Activated naive CD8-positive, alpha-beta T cell treated with anti-CD3 and anti-CD28 coated beads, Interleukin-2, amount 50 U/mL, for 24 hours (primary cell): ENCODE measurements at places on chromosomes 5 and 9.

- DNase-seq = no peak
These were observed 72.3 kb upstream of the TNPO1 start for GRCh38 chr5:72744136-72744535.

GRCh38 chr9:137110147-137110910, 4.2 kb downstream of the DPP7 start:
- no peak for DNase-seq

DNA sequence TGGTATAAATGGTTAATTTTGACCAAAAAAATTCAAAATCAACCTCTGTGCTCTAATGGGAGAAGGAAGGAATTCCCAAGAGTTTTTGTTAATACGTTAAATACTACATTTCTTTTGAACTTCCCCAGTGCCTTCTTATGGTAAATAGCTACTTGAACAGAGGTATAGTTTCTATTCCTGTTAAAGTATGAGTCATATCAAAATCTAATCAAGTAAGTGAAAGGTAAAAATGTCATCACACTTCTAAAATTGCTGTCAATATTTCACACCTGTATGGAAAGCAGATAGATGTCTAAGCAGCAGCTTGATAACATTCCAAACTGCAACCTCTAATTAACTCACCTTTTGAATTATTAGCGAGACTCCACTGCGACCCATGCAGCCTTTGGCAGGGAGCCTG, 214.1 kb upstream of the MEF2C start:
- no peak for DNase-seq

DNA sequence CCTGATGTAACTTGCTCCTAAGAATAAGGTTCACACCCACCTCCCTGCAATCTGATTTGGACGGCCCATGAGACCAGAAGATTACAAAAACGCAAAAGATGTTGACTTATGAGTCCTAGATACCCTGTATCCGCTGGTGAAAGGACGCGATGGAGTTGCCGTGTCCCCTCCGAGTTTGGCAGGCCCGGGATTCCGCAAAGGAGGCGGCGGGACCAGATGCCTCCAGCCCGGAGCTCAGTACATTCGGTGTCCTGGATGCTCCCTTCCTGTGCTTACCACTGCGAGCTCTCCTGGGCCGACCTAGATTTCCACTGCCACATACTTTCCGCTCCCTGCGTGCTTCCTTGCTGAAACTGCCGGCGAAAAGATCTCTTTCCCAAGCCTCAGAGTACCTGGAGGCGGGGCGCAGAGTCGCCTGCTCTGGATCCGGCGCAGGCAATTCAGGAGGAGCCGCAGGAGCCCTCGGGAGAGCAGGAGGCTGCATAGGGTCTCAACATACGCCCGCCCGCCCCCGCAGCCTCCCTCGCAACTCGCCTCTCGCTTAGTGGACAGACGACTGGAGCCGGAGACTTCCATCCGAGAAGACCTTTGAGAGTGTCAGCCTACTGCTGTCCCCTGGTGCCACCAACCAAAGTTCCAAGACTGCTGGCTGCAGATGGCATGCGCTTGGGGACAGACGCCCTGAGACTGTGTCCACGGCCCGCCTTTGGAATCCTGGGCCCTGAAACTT, 39.8 kb downstream of the ANXA2R start:
- no peak for DNase-seq

GRCh38 chr5:179869101-179869500, 10.5 kb upstream of the MRNIP start:
- no peak for DNase-seq

DNA sequence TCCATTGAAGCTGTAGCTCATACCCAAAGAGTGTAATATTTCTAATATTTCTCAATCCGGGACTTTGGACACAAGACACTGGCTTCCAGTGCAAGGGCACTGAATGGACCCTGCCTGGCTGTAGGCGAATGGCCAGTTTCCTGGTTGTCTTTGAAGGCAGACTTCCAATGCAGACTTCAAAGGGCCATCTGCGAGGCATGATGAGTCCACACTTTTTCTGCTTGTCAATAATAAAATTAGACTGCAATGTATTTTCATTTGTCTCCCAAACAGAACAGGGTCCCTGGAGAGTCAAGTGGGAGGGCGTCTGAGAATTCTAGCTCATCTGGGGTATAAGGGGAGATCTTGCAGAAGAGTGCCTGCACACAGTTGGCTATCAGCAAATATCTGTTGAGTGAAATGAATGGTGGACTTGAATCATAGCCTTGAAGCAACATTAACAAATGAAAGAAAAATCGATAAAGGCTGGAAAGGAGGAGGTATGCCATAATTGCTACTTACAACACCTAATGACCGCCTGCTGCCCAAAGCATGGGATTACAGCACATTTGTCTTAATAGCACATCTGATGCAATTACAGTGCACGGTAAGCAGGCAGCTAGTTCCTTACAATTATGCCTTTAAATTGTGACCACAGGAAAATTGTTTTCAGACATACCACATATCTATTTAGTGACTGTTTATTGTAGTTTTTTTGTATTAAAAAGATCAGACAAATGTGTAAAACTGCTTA, 137.5 kb downstream of the ARHGEF28 start:
- DNase-seq = no peak

GRCh38 chr5:53943938-53944337, 366.4 kb downstream of the ARL15 start:
- DNase-seq = no peak

DNA sequence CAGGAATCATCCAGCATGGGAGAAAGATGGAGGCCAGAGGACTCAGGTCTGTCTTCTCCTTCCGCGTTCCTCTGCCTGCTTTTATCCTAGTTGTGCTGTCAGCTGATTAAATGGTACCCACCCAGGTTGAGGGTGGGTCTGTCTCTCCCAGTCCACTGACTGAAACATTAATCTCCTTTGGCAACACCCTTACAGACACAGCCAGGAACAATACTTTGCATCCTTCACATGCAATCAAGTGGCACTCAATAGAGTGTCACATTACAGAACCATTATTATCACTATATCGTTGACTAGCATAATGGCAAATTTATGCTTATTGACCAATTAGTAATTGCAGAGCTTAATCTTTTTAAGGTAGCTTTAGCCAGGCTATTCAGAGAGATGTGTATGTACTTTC, 64.8 kb downstream of the UNC13B start:
- DNase-seq = no peak

GRCh38 chr9:95010431-95010838, 283.9 kb downstream of the AOPEP start:
- DNase-seq = no peak

DNA sequence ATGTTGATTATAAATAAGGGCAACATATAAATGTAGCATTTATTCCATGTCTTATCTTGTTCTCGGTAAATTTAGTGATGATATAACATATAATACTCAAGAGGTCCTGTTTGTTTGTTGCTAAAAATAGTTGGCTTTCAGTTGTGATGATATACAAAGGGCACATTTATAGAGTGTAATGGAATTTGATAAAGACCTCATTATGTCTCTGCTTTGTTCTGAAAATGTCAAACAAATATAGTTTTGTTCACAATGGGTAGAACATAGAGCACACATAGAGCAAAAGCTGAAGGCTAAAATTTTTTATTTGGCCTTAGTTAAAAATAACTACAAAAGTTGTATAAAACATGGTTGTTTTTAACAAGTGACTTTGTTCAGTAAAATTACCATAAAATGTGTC, 477.1 kb upstream of the SMC2 start:
- DNase-seq = no peak

- no peak for DNase-seq
These were observed 182.9 kb upstream of the RFX3 start for GRCh38 chr9:3708751-3709150.

GRCh38 chr9:122265149-122265915, 650 bp downstream of the MRRF start:
- DNase-seq = no peak

DNA sequence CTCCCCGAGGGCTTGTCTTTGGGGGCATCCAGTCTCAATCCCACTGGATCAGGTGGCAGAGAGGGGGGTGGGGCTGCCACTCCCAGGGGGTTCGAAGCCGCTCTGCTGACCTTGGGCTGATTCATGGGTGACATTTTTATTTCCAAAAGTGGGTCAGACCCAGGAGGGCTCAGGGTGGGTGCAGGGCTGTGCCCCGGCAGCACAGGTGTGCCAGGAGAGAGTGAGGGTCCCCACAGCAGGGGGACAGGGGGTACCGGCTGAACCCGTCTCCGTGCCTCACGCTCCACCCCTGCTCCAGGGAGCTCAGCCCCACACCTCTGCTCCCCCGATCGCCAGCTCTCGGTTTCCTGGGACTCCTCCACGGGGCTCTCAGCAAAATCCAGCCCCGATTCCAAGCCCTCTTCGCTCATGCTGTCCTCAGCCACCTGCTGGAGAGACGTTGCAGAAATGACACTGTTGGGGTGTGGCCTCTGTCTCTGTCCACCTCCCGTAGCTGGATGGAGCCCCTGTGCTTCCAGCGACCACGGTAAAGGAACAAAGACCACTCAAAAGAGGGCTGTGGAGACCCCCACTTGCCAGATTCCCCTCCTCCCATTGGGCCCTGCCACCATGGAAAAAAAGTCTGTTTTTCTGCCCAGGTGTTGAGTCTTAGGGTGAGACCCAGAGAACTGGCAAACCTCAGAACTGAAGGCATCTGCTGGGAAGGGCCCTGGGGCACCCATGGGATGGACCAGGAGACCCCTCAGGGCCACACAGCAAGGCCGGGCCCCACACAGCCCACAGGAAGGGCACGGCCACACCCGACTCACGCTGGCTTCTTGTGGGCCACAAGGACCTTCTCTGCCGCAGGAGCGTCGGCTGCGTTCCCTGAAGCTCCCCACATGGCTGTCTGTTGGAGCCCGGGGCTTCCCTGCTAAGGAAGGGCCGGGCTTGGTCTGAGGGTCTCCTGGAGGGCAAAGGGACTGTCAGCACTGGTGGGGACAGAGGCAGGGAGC, 10.6 kb upstream of the QSOX2 start:
- DNase-seq = no peak

DNA sequence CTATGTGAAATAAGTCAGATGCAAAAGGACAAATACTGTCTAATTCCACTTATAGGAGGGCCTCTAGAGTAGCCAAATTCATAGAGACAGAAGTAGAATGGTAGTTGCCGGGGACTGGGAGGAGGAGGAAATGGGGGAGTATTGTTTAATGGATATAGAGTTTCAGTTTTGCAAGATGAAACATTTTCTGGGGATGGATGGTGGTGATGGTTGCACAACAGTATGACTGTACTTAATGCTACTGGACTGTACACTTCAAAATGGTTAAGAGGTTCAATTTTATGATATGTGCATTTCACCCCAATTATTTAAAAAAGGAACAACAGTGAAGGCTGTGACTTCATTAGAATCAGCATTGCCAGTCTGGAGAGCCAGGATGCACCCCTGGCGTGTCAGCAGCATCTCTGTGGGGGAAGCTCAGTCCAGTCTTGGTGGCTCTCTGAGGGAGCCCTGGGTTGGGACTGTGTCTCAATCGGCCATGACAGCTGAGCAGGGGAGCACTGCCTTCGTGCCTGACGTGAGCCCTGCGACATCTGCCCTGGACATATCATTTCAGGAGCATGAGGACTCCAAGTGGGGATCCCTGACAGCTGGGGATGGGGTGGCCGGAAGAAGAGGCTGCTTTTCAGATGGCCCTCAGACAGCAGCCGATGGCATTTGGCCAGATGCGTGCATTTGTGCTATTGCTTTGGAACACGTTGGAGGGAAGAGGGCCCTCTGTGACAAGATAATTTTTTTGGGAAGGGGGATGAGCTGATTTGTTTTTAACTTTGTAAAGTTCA, 130.8 kb upstream of the STC2 start:
- DNase-seq = no peak

- no peak for DNase-seq
These were observed 37.5 kb upstream of the DENND4C start for GRCh38 chr9:19193029-19193324.

DNA sequence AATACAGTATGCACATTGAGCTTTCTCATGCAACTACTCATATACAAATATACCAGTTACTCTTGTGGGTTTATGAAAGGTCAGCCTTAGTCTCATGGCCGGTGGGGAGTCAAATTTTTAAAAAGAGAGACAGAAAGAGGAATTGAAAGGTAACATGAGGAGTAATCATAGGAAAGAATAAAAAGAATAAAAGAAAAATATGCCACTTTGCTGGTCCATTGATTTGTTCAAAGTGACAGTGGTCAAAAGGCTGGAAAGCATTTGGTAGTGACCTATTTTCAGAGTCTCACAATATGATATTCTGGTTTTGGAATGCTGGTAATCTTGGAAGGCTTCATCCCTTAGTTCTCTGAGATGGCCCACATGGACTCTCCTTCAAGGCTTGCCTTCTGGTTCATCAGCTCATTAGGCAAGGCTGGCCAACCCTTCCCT, 67.0 kb downstream of the ZNF366 start:
- no peak for DNase-seq

DNA sequence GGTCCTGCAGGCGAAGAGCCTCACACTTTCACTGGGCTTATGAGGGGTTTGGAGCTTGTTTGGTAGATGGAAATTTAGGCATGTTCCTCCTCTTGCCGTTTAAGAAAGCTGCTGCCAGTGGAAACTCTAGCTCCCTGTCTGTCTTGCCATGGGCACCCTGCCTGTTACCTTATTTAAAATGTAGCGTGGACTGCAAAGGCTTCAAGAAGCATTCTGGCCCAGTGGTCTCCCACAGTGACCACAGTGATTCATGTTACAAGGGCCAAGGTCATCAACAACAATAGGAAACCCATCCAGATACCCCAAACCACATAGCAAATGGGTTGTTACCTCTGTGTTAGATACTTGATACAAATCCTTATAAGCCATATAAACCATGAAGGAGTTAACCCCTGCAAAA, 96.6 kb downstream of the DPYSL3 start:
- DNase-seq = no peak

DNA sequence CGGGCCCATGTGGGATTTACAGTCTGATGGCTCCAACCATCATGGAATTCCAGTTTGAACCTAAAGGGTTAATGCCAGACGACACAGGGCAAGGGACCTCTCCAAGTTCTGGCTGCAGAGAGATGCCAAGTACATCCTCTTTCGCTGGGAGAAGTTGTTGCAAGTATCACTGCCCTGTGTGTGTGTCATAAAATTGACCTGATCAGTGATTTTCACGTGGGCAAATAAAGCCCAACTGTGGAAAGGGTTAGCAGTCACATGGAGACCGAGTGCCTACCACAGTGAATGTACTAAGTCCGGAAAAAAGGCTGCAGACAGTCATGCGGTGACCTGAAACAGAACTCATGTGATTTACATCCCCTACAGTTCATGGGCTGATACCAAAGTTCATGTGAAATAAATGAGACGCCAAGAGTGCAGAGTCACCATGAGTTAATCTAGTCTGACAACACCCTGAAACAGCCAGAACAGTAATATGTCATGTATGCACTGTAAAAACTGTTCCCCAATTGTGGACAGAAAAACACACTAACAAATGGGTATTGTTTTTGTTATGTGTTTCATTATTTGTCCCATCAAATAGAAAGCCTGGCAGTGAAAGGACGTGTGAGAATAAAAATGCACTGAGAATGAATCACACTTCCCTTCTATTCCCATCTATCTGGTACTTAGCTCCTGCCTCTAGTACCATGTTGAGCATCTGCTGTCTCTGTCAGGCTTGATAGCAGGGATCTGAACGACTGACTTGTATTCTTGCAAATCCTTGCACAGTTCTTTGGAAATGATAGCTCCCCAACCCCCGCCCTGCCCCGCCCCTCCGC, 115.7 kb downstream of the SUSD1 start:
- no peak for DNase-seq
